ENCODE measurements at places on chromosomes 6 and 20.
A peak's percentile ranks its signal among the peaks of the same experiment; 100 is the strongest.

DNA sequence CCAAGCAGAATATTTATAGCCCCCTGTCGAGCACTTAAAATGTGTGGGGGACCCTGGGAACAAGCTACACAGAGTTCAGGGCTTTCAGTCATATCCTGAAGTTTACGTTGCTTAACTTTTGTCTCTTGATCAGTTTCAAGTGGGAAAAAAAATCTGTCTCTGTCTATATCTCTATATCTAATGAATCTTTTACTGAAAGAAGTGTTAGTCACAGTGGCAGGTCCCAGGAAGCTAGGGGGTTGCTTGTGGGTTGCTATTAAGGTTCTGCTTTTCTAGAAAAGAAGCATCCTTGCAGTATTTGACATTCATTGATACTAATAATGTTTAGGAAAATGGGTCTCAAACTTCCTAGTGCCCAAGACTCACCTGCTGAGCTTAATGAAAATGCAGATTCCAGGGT lies 76.7 kb upstream of the CLDN20 start:
- H3K27me3 ChIP-seq = no peaks in the 10 kb centered on the region
- peaks cover 12% of the 10 kb centered on the region for H3K4me1 ChIP-seq
- no peak overlapping the region for H3K27ac ChIP-seq
- DNase-seq = no peak
- H3K36me3 ChIP-seq = no peaks in the 10 kb centered on the region
- H3K4me3 ChIP-seq = no peak overlapping the region

DNA sequence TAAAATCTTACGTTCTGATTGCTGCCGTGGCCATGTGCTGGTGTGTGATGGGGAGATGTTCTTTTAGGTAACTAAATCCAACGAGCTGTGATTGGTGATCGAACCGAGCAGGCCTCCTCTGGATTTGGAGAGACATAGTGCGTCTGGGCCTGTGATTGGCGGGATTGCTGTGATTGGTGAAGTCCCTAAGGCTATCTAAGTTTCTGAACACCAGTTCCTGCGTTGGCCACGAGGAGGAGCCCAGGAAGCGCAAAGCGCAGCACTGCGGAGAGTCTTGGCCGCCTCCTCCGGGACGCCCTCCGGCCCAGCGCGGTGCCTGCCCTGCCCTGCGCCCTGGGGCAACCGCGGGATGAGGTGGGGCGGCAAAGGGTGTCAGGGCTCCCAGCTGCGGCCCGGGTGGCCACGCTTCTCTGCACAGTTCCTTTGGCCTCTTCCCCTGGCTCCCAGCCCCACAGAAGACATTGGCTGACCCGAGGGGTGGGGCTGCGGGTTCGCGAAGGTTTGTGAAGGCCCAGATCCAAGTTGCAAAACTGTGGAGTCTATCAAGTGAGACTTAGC lies 33.0 kb downstream of the HNF4A start:
- H3K27me3 ChIP-seq = peaks cover 31% of the 10 kb centered on the region
- peaks cover 5% of the 10 kb centered on the region for H3K4me1 ChIP-seq
- no peak overlapping the region for H3K4me3 ChIP-seq
- no peak overlapping the region for H3K27ac ChIP-seq

DNA sequence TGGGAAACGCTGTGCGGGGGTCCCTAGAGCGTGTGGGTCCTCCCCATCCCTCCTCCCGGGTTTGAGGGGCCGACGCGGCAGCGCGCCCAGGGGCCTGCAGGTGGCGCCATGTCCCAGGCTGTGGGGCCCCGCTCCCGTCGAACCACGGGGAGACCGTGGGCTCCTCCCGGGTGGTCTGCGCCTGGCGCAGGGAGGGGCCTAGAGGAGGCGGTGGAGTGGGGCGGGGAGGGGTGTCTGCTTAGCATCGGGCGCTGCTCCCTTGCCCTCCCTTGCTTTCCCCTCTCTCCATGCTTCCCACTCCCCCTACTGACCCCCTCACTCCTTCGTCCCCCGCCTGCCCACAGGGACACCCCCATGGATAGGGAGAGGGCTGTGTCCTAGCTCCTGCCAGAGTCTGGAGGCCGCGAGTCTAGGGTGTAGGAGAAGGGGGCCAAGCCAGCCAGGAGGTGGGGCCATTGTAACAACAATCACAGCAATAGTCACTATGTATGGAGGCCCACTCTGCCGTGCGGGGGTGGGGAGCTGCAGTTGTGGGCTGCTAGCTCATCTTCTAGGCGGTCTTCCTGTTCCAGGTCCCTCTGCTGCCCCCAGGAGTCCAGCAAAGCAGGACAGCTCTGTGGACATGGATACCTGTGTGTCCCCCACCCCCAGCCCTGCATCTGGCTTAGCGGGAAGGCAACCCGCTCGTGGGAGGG lies 51.7 kb downstream of the CHMP4B start:
- H3K4me1 ChIP-seq = peaks cover 23% of the 10 kb centered on the region
- DNase-seq = peak; percentile 52
- no peak overlapping the region for H3K4me3 ChIP-seq

DNA sequence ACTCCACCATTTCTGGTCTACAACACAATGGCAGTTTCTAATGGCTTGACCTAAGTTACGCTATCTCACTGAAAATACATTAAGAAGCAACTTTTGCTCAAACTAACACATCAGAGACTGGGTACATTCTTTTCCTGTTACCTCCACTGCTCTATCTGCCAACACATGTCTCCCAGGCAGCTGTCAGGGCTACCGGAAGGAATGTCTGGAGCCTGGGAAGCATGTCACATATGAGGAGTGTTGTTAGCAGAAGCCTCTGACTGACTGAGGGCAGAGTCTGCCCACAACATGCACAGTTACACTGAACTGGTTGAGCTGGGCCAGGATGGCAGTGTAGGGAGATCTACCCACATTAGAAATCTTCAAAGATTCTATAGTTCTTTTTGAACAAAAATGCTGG lies 264.5 kb downstream of the KIF16B start:
- no peaks in the 10 kb centered on the region for H3K27me3 ChIP-seq
- H3K27ac ChIP-seq = no peak overlapping the region
- no peak for DNase-seq
- H3K36me3 ChIP-seq = peaks cover 22% of the 10 kb centered on the region

DNA sequence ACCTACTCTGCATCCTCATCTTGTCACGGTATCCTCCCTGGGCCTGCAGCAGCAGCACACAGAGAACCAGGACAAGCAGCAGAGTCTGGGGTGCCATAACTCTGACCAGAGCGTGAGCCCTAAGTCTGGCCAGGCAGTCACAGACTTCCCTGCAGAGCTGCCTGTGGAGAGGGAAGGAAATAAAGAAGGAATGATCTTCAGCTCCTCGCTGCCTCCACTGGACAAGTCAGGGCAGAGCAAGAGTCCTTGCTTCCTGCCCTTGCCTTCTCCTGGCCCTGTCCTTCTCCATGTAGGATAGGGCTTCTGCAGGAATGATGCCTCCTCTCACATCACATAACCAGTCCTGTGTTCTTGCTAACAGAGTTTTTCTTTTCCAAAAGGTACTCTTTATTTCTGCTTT lies 15.9 kb upstream of the WFDC11 start:
- no peak overlapping the region for H3K27ac ChIP-seq
- no peak overlapping the region for H3K4me3 ChIP-seq

DNA sequence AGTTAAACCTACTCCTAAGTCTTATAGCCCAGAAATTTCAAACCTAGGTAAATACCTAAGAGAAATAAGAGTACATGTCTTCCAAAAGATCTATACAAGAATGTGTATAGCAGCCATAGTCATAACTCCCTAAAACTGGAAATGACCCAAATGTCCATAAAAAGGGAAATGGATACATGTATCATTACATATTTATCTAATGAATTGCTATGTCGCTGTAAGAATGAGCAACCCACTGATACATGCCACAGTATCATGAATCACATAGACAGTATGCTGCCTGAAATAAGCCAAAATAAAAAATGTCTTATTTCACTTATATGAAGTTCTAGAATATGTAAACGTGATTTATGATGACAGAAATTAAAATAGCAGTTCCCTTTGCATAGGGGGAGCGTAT lies 679.5 kb downstream of the MAFB start:
- H3K4me1 ChIP-seq = no peaks in the 10 kb centered on the region

GRCh38 chr6:109373331-109373730 lies 8.9 kb downstream of the CD164 start:
- no peak for DNase-seq
- no peak overlapping the region for H3K27ac ChIP-seq
- H3K4me1 ChIP-seq = peaks cover 4% of the 10 kb centered on the region
- no peaks in the 10 kb centered on the region for H3K27me3 ChIP-seq

GRCh38 chr6:75079589-75079988 lies 126.3 kb downstream of the COL12A1 start:
- no peak overlapping the region for H3K27ac ChIP-seq
- no peaks in the 10 kb centered on the region for H3K36me3 ChIP-seq
- H3K4me1 ChIP-seq = no peaks in the 10 kb centered on the region
- H3K27me3 ChIP-seq = no peaks in the 10 kb centered on the region

- DNase-seq = no peak
- no peaks in the 10 kb centered on the region for H3K27me3 ChIP-seq
- H3K36me3 ChIP-seq = no peaks in the 10 kb centered on the region
- no peak overlapping the region for H3K4me3 ChIP-seq
- H3K4me1 ChIP-seq = no peaks in the 10 kb centered on the region
- H3K27ac ChIP-seq = no peak overlapping the region
Observed at GRCh38 chr6:150588888-150589499, 10.7 kb upstream of the PLEKHG1 start.

- H3K4me3 ChIP-seq = no peak overlapping the region
- H3K27ac ChIP-seq = no peak overlapping the region
- H3K27me3 ChIP-seq = no peaks in the 10 kb centered on the region
- no peaks in the 10 kb centered on the region for H3K4me1 ChIP-seq
- no peak for DNase-seq
Observed at GRCh38 chr20:20277894-20278335, 90.0 kb upstream of the INSM1 start.

- no peaks in the 10 kb centered on the region for H3K36me3 ChIP-seq
- H3K27me3 ChIP-seq = no peaks in the 10 kb centered on the region
- H3K4me3 ChIP-seq = no peak overlapping the region
- DNase-seq = no peak
Observed at GRCh38 chr6:2968600-2969135, 2.7 kb downstream of the SERPINB6 start.

- H3K36me3 ChIP-seq = no peaks in the 10 kb centered on the region
- no peaks in the 10 kb centered on the region for H3K4me1 ChIP-seq
- H3K27ac ChIP-seq = no peak overlapping the region
- DNase-seq = peak; percentile 60
- H3K27me3 ChIP-seq = no peaks in the 10 kb centered on the region
- no peak overlapping the region for H3K4me3 ChIP-seq
Observed at GRCh38 chr20:58001381-58001780, 227.1 kb downstream of the ANKRD60 start.

Measured in stomach (tissue), 19 donors.